ENCODE measurements at places on chromosomes 3 and 15. TPM values are rescaled to one million over a fixed set of nuclear protein-coding genes. Genes with fewer than 3 reads are reported as not detected.

ATP10A gene
- 26.8 TPM for total RNA-seq

DNA sequence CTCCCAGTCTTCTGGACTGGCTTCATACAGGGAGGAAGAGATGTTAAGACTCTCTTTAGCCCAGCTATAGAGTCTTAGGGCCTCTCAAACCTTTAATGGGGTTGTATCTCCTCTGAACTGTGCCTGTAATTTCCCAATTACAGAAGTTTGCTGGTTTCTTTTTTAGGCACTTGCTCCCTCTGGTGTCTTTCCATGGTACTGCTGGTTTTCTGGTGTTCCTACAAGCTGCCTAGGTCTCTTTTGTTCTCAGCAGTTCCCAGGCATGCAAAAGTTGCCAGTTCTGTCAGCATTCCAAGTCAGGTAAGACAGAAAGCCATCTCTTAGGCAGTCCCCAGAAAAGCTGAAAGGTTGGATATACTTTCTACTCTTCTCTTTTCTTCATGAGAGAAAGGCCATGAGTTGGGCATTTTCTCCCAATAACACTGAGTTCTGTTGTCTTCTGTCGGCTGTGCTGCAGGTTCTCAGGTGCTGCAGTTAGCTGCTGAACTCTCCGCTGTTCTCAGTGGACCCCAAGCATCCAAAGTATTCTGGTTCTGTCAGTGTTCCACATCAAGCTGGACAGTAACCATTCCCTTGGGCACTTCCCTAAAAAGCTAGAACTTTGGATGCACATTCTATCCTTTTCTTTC lies 54.4 kb upstream of the EHHADH start:
- H3K27ac ChIP-seq: no peak overlapping the region
- H3K27me3 ChIP-seq: no peaks in the 10 kb centered on the region
- DNase-seq: peak; percentile 21
- H3K36me3 ChIP-seq: peaks cover 42% of the 10 kb centered on the region
- H3K4me1 ChIP-seq: no peaks in the 10 kb centered on the region

- no peak for DNase-seq
- H3K27me3 ChIP-seq: peaks cover 18% of the 10 kb centered on the region
- H3K27ac ChIP-seq: no peak overlapping the region
- no peaks in the 10 kb centered on the region for H3K4me1 ChIP-seq
- no peak overlapping the region for H3K4me3 ChIP-seq
These were observed 18.9 kb downstream of the WNT5A start for GRCh38 chr3:55468251-55468650.

DNA sequence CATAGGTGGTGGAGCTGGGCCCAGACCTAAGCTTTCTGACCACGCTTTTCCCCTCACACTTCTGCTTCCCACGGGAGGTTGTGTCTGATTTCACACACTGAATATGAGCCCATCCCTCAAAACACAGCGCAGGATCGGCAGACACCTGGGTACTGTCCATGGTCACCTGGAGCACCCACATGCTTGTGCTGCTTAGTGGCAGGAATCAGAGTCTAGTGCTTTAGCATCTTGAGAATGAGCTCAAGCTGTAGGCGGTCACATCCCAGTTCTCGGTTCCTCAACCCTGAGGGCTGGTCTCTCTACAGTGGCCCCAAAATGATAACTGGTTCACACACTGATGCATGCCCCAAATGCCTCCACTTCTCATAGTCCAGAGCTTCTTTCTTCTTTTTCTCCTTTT lies 111.0 kb downstream of the SEMA5B start:
- peaks cover 5% of the 10 kb centered on the region for H3K4me1 ChIP-seq
- no peak overlapping the region for H3K27ac ChIP-seq
- no peak overlapping the region for H3K4me3 ChIP-seq
- DNase-seq: no peak
- no peaks in the 10 kb centered on the region for H3K36me3 ChIP-seq
- peaks cover 57% of the 10 kb centered on the region for H3K27me3 ChIP-seq

DNA sequence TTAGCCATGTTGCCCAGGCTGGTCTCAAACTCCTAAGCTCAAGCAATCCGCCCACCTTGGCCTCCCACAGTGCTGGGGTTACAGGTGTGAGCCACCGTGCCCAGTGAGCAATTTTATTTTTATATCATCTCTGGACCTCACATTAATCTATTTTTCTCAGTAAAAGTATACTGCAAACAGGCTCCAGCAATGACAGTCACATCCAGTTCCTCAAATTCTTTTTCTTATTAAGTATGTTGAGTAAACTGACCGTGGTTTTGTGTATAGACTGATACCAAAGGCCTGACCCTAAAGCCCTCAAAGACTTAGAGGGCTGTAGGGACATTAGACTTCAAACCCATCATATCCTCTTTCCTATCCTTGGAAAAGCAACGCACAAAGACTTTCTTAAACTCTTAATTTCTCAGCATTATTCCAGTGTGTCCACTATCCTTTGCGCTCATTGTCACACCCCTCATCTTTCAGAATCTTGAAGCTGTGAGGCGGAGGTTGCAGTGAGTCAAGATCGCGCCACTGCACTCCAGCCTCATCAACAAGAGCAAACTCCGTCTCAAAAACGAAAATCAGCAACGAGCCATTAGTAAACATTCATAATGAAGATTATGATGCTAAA lies 2.0 kb downstream of the NGLY1 start:
- peak overlapping the region; percentile 90 for H3K4me3 ChIP-seq
- peaks cover 46% of the 10 kb centered on the region for H3K36me3 ChIP-seq
- peaks cover 40% of the 10 kb centered on the region for H3K4me1 ChIP-seq
- peak overlapping the region; percentile 61 for H3K27ac ChIP-seq
- H3K27me3 ChIP-seq: no peaks in the 10 kb centered on the region

DNA sequence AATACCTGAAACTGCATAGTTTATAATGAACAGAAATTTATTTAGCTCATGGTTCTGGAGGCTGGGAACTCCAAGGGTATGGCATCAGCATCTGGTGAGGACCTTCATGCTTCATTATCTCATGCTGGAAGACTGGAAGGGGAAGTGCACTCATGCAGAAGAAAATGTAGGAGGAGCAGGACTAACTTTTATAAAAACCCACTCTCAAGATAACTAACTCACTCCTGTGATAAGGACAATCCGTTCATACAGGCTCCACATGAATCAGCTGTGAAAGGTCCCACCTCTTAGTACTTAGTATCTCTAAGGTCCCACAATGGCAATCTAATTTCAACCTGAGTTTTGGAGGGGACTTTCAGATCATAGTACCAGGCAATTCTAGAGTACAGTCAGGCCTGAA lies 33.6 kb upstream of the APH1B start:
- peak overlapping the region; percentile 86 for H3K27ac ChIP-seq
- H3K27me3 ChIP-seq: no peaks in the 10 kb centered on the region
- H3K4me3 ChIP-seq: no peak overlapping the region
- no peak for DNase-seq

Data from activated naive CD8-positive, alpha-beta T cell treated with anti-CD3 and anti-CD28 coated beads for 36 hours (primary cell).